ENCODE measurements at places on chromosomes 6 and 20.

GRCh38 chr6:44162876-44163625 lies 4.4 kb downstream of the CAPN11 start:
- no peak for DNase-seq

GRCh38 chr6:124877468-124877867 lies 84.8 kb upstream of the RNF217 start:
- DNase-seq: no peak

DNA sequence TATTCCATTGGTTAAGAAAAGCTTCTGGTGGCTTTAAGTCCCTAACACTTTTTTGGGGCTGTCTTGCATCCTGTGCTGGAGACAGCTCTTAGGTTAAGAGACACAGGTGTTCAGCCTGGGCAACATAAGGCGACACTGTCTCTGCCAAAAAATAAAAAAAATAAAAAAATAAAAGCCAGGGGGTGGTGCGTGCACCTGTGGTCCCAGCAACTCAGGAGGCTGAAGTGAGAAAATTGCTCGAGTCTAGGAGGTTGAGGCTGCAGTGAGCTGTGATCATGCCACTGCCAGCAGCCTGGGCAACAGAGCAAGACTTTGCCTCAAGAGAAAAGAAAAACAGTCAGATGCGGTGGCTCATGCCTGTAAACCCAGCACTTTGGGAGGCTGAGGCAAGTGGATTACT lies 55.6 kb upstream of the ZMYND8 start:
- DNase-seq: no peak

- DNase-seq: no peak
These were observed at the start of gene CCN2 for GRCh38 chr6:131950767-131951575. Gene CCN2 (minus strand): TSS chr6:131951372. CDS start chr6:131951172, 200 bp downstream.

DNA sequence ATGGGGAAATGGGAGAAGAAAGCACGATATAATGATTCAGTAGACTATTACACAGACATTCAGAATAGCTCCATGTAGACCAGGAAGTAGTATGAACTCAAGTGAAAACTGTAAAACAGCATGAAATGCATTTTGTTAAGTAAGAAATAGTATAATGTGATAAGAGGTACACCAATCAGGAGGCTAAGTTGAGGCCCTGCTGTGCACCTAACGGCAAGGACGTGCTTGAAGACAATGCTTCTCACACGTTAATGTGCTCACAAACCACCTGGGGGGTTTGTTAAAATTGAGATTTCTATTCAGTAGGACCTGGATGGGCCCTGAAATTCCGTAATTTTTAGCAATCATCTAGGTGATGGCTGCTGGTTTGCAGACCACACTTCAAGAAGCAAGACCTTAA lies 178.9 kb upstream of the SULF2 start:
- DNase-seq: no peak

DNA sequence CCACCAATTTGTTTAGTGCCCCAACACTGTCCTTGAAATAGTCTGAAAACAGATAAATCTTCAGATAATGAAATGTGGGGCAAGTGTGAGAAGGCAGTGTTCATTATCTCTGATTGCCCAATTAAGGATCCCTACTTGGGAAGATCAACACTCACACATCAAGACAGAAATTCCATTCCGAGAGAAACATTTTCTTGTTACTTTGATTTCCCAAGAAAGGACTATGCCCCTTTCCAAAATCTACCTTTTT lies 16.2 kb downstream of the HMGN4 start:
- DNase-seq: no peak

- no peak for DNase-seq
These were observed 9.2 kb upstream of the GHRH start for GRCh38 chr20:37270576-37271420.

DNA sequence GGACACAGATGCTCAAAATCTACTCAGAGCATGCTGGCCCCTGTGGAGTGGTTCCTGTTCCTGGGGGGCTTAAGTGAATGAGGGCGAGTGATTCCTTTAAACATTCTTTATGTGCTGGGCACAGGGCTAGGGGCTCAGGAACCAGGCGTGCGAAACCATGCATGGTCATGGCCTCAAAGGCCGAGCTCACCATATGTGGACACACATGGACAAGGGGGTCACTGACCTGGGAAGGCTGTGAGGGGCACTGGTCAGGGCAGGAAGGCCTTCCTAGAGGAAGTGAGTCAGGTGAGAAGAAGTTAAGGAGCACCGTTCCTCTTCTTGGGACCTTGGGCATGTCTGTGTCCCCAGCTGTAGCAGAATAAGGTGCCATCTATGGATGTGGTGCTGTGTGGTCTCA lies 74.6 kb upstream of the BHLHE23 start:
- DNase-seq: no peak

DNA sequence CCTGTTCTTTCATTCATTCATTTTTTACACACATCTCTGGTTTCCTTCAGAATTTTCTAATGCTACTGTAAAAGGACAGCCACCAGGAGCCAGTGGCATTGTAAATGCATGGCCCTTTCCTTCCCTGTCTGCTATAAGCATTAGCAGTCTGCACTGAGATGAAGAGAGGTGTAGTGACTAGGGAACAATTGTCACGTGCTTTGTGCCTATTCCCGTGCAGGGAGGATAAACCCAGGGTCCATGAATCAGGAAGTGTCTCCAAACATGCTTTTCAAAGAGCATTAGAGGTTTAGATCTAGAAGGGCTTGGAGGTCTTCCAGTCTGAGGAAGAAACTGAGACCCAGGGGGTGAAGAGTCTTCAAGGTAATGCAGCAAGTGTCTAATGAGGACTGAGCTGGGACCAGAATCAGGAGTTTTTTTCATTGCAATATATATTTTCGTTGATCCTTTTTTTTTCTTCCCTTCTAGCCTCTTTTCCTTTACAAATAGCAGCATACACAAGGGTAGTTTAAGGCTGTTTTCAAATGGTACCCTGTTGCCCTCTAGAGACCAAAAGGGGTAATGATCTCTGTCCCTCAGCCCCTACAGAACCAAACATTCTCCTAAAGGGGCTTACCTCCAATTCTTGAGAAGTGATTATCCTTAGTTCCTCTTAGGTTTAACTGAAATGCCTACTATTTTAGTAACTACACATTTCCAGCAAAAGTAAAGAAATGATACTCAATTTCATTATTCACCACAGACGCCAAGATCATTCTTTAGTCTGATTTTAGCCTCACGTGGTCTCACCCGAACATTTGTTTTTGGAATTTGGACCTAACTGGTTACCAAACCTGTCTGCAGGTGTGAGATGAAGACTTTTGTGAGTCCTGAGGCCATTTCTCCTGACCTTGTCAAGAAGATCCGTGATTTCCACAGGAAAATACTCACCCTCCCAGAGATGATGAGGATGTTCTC lies 6.6 kb downstream of the TRIM15 start:
- no peak for DNase-seq

DNA sequence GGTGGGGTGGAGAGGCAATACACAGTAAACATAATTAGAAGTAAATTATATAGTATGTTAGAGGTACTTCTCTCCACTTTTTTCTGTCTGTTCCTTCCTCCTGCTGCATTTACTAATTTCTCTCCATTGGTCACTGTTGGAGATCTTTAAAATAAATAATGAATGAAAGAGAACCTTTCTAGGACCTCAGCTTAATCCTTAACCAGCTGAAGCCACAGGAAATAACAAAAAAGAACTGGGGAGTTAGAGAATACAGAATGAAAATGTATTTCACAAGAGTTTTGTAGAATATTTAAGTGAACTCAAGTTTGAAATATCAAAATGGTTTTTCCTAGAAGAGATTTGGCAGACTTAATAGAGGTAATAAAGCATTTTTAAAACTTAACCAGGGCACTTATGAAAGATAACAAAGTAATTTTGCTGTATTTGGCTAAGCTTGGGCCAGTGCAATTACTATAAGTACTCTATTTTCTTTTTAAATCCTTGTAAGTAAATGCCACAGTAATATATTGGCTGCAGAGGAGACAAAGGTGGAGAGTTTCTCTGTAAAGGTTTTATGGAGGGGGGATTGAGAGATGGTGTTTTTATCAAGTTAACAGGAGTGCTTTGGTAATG lies 405.0 kb downstream of the CDKAL1 start:
- DNase-seq: no peak

GRCh38 chr6:8143945-8144344 lies 41.6 kb upstream of the EEF1E1 start:
- no peak for DNase-seq

DNA sequence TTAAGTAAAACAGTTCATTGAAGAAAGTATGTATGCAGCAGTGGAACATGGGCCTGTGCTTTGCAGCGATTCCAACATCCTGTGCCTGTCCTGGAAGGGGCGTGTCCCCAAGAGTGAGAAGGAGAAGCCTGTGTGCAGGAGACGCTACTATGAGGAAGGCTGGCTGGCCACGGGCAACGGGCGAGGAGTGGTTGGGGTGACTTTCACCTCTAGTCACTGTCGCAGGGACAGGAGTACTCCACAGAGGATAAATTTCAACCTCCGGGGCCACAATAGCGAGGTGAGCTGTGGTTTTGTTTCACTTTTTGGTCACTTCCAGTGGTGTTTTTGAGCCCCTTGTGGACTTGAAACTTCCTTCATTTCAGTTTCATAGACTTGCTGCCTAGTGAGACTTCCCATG lies 1.7 kb downstream of the TULP4 start:
- no peak for DNase-seq

- DNase-seq: no peak
These were observed 34.1 kb upstream of the MYLK2 start for GRCh38 chr20:31785089-31785488.

- no peak for DNase-seq
These were observed 99.6 kb upstream of the HMGCLL1 start for GRCh38 chr6:55678330-55679224.

- no peak for DNase-seq
These were observed 48.6 kb downstream of the TOMM6 start for GRCh38 chr6:41836022-41836659.

DNA sequence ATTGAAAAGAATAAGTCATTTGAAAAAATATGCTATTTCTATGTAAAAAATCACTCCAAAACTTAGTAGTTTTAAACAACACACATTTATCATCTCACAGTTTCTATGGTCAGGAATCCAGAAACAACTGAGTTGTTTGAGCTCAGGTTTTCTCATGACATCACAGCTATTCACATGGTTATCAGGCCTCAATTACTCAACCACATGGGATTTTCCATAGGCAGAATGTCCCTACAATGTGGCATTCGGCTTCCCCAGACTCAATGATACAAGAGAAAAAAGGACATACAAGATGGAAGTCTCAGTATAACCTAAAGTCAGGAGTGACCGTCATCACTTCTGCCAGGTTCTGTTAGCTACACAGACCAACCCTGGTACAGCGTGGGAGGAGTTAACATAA lies 3.4 kb upstream of the SLC35D3 start:
- DNase-seq: no peak

- DNase-seq: no peak
These were observed 284.2 kb downstream of the DOK5 start for GRCh38 chr20:54759589-54759988.

DNA sequence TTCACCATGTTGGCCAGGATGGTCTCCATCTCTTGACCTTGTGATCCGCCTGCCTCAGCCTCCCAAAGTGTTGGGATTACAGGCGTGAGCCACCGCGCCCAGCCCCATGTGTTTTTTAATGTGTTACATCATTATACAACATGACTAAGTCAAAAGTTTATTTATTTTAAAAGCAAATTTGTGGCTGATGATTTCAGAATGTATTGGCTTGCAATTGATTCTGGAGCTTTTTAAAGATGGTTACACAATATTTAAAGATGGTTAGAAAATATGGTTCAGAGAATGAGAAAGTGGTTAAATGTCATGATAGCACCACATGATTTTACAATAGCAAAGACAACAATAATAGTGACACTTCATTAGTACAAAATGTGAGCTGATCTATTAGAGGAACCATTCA lies 80.5 kb downstream of the SASH1 start:
- no peak for DNase-seq

DNA sequence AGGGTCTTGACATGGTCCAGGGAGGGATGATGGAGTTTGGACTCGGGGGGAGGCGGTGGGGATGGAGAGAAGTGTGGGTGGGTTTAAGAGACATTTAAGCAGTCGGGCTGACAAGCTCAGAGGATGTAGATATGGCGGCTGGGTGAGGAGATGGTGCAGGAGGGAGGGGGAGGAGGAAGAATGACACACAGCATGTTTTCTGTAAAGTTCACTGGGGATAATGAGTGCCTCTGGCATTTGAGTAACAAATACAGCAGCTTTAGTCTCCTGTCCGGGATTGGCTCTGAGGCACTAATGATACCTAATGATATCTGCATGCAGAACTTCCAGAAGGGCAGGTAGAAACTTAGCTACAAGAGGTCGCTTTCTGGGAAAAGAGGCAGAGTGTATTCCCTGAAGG lies 107.8 kb downstream of the DHX35 start:
- DNase-seq: no peak

DNA sequence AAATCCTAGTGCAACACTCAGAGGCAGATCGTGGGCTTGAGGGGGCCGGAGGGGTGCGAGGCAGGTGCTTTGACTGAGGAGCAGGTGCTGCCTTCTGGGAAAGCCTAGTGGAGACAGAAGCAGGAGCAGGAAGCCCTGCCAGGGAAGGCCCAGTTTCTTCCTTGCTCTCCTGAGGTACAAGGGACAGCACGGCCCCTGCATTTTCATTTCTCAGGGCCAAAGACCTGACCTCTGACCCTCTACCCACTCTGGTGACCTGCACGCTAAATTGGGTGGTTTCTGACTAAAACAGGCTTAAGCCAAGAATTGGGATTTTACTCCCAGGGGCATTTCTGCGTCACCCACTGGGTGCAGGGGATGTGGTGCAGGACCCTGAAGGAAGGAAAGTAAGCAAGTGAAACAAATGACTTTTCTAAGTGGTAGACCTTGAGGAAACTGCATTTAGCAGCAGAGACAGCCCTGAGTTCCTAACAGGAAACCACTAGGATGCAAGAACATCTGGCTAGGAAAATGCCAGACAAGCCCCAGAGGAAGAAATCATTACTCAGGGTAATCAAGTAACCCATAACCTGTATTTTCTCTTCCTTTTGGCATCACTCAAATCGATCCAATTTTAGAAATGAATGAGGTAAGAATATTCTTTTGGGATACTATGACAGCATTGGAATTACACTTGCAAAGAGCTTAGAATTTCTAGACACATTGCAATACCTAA lies 141.7 kb downstream of the CD164 start:
- DNase-seq: no peak

DNA sequence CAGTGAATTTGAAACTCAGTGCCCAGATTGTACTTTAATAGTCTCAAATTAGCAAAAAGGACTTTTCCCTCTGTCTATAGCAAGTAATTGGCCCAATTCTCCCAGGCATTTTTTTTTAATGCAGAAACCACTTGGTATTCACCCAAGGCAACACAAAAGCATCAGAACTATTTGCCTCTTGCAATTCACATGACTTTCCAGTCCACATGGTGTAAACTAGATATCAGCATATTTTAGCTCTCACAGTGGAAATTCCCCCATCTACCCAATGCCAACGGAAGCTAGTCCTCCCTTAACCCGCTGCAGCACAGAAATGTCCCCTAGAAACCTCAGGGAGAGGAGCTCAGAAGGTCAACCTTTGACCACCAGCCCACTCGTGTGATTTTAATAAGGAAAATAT lies 103.4 kb upstream of the CDYL start:
- no peak for DNase-seq

- no peak for DNase-seq
These were observed 673 bp downstream of the MARCKS start for GRCh38 chr6:113857556-113858479.

DNA sequence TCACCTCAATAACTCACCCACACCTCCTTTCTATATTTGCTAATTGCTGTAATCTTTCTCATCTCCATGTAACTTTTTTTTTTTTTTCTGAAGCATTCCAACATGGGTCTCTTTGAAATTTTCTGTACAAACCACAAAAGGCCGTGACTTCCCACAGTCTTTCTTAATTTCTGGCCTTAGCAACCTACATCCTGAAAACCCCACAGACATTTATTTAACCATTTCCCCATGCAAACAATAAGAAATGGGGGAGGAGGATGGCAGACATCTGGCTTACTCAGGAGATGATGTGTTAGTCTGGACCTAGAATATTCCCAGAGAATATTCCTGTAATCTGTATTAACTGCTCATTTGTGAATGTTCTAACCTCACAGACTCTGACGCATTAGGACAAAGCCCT lies 57.6 kb downstream of the MEP1A start:
- DNase-seq: no peak
